ENCODE measurements at places on chromosomes 2 and 18.

DNA sequence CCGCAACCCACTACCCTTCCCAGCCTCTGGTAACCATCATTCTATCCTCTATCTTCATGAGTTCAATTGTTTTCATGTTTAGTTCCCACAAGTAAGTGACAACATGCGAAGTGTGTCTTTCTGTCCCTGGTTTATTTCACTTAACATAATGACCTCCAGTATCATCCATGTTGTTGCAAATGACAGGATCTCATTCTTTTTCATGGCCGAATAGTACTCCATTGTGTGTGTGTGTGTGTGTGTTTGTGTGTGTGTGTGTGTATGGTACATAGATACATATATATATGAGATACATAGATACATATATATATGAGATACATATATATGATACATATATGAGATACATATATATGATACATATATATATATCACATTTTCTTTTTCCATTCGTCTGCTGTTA lies 196.3 kb upstream of the STK17B start:
- DNase-seq: no peak

GRCh38 chr2:114025030-114025429 lies 135.1 kb downstream of the ACTR3 start:
- DNase-seq: no peak

- no peak for DNase-seq
Observed at GRCh38 chr2:41364842-41365241, 683.0 kb upstream of the PKDCC start.

GRCh38 chr2:216743781-216744180 lies 48.4 kb upstream of the IGFBP5 start:
- no peak for DNase-seq

- DNase-seq: no peak
Observed at GRCh38 chr2:192487636-192488035, 292.9 kb upstream of the TMEFF2 start.

- no peak for DNase-seq
Observed at GRCh38 chr18:61203151-61203550, 130.1 kb upstream of the CDH20 start.

GRCh38 chr2:240305369-240305962 lies 130.0 kb upstream of the GPC1 start:
- no peak for DNase-seq

GRCh38 chr2:164705412-164706167 lies 84.3 kb upstream of the GRB14 start:
- DNase-seq: no peak

- DNase-seq: no peak
Observed at GRCh38 chr2:240178564-240178963, 38.1 kb upstream of the OTOS start.

GRCh38 chr18:76265497-76266235 lies 229.4 kb downstream of the ZNF516 start:
- DNase-seq: peak; percentile 44

DNA sequence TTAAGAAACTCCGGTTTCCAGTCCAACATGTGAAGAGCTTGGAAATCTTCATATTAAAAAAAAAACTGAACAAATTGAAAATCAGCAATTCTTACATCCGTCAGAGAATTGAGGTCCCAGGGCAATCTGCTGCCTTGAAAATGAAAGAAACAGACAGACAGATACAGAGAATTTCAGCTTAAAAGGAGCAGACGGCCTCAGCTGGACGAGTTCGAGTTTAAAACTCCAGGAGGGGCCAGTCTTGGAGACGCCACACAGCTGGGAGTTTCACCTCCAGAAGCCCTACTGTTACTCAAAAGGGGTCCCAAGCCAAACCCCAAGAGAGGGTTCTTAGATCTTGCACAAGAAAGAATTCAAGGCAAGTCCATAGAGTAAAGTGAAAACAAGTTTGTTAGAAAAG lies 226.5 kb upstream of the ARL4C start:
- no peak for DNase-seq

GRCh38 chr2:196750291-196750923 lies 49.1 kb downstream of the GTF3C3 start:
- no peak for DNase-seq

DNA sequence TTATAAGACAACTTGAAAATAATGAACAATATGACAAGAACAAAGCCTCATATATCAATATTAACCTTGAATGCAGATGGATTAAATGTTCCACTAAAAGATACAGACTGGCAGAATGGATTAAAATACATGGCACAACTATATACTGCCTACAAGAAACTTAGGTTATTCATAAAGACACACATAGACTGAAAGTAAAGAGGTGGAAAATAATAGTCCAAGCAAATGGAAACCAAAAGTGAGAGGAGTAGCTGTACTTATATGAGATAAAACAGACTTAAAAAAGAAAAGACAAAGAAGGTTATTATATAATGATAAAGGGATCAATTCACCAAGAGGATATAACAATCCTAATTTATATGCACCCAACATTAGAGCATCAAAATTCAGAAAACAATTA lies 18.2 kb downstream of the LMAN1 start:
- DNase-seq: no peak

- no peak for DNase-seq
Observed at GRCh38 chr2:26495705-26496297, 17.9 kb upstream of the OTOF start.

DNA sequence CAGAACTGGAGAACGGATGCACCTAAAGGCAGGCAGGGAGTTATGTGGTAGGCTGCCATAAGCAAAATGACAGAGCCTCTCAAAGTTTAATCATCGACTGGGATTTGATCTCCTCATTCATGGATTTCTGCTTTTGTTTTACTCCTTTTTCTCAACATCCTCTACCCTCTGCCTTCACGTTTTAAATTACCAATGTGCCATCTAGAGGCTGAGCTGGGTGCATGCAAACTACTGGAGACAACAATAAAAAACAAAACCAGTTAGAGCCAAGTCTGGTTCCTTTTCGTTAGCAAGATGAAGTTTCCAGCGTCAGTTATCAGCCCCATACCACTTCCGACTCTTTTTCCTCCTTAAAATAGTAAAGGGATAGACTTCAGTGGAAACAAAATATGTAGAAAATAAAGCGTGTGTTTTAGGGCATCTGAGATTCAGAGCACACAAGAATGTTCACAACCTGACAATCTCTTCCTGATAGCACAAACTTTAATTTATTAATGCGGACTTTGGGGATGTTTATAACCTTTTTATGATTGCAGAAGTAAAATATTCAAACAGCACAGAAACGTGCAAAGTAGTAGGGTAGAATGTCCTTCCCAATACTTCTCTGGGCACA lies 117.0 kb downstream of the LAMA1 start:
- DNase-seq: no peak

DNA sequence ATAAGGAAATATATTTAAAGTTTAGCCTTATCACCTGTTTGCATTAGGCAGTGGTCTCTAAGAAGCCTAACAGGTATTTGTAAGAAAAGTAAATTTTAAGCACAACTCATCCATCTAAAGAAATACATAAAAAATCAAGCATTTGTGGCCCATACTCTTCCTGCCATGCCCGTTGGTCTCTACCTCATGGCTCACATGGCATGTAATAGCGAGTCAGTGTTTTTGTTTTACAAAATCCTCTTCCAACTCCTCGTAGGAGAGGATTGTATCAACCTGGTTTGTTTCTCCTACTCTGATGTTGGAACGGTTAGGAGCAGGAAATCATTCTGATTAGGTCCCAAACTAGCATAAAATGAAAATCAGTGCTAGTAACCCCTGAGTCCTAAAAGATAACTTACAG lies 91.8 kb downstream of the FMNL2 start:
- DNase-seq: no peak

GRCh38 chr18:62245177-62245576 lies 58.1 kb downstream of the RELCH start:
- no peak for DNase-seq

DNA sequence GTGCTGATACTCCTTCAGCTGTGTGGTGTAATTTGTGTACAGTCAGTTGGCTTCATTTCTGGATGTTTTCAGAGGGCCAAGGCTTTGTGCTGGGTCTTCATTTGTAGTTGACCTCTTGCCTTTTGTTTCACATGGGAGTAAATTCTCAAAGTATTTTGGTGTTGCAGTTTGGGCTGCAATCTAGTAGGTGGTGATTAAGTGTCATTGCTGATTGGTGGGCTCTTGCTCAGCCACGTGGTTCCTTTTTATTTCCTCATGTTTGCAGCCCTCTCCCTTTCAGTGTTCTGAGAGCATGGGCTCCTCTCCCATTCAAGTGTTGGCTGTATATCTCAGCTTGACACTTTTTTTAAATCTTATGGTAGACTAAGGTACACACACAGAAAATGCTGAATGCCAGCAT lies 96.8 kb downstream of the SNTG2 start:
- no peak for DNase-seq

GRCh38 chr2:225697936-225698335 lies 298.4 kb downstream of the NYAP2 start:
- DNase-seq: no peak

DNA sequence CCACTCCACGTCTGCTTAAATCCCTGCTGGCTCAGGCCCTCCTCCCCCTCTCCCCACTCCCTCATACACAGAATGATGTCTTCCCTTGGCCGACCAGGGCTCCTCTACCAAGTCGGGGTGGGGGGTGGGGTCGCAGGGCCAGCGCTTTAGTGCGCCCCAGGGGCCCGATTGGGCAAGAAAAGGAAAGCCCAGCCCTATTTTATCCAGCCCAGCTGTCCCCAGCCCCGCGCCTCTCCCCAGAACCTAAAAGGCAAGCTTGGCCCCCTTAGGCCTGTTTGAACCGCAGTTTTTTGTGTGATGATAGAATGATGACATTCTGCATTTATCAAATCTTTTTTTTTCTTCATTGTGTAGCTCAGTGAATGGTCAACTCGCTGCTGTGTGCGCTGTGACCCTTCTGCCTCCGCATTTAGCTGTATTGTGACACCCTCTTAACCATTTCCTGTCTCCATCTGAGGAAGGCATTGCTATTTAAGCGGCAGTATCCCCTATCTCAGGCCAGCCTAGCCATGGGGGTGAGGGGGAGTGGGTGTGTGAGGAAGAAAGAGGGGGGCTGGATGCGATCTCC lies 231.4 kb downstream of the HAUS1 start:
- DNase-seq: peak; percentile 37

DNA sequence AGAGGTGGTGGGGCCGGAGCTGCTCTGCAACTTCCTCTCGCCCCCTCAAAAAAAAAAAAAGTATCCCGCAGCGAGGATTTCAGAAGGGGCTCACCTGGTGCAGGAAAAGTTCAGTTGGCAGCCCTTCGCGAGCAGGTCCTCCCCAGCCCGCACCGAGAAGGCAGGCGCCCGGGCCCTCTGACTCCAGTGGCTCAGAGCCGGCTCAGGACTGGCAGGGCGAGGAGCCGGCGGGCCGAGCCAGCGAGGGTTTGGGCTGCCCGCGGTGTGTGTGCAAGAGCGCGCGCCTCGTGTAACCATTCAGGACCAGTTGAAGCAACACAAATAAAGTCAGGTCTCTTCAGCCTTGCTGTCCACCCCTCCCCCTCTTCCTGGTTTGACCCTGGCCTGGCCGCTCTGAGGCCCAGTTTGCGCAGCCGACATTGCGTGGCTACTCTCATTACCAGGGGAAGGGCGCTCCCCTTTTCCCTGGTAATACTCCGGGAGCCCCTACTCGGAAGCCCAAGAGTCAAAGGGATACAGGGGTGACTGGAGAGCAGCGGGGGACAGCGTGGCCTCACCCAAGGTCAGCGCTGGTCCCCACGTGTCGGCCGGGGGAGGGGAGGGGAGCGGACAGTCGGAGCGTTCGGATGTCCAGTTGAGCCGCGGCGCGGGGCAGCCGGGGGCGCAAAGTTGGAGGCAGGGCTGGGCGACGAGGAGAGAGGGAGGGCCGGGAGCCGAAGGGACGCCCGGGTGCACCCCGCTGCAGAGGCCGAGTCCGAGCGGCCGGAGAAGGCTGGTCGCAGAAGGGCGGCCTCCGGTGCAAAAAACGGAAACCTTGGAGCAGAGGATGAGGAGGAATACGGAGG lies 12.3 kb downstream of the EN1 start:
- no peak for DNase-seq

DNA sequence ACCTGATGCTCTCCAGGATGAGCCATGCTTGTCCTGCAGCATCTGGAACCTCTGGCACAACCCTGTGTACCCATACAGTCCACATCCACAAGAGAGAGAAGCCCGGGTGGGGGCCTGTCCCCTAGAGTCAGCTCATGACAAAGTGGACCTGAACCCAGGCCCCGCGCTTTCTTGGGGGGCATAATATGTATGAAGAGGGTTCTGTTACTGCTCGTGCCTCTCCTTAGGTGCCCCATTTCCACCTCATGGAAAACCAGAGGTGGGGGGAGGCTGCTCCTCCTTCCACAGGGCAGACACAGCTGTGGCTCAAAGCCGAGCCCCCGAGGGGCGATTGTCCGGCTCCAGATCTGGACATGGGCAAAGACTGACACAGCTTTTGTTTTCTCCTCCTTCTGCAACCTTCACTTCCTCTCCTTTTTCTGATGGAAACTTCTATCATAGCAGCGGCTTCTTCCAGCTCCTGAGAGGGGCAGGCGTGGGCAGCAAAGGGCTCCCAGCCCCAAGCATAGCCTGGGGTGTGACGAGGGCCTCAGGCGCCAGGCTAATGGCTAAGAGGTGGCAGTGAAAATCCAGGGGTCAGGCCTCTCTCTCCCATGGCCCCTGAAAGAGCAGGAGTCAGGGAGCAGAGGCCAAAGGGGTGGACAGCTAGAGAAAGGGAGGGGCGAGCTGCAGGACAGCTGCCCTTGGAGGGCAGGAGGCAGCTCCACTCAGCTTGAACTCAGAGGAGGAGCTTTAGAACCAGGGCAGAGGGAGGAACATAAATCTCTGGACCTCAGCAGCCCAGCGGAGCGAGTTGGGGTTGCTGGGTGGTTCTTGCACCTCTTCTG lies 155.5 kb downstream of the ZFP36L2 start:
- no peak for DNase-seq

DNA sequence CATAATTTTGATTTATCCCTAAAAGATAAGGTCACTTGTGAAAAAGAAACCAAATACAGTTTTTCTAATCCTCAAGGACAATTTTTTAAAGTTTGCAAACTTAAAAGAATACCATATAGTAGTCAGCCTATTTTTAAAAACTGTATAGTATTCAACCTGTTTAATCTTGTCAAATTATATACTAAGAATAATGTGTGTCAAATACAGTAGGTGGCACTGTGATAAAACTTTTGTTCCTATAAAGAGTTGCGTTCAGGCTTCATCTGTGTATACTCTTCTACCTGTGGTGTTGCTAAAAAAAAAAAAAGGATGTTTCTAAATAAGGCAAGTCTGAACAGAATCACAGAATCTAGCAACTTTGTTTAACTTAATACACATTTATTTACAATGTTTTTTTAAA lies 68.6 kb downstream of the CCDC138 start:
- no peak for DNase-seq

- no peak for DNase-seq
Observed at GRCh38 chr2:30379481-30379880, 67.6 kb upstream of the LCLAT1 start.

GRCh38 chr2:72261076-72261475 lies 113.4 kb upstream of the CYP26B1 start:
- no peak for DNase-seq

GRCh38 chr18:13178976-13179375 lies 39.6 kb upstream of the LDLRAD4 start:
- DNase-seq: no peak

Measured in suppressor macrophage treated with lipopolysaccharide for 1 hour (primary cell).